ENCODE measurements at places on chromosomes 11 and 22.

DNA sequence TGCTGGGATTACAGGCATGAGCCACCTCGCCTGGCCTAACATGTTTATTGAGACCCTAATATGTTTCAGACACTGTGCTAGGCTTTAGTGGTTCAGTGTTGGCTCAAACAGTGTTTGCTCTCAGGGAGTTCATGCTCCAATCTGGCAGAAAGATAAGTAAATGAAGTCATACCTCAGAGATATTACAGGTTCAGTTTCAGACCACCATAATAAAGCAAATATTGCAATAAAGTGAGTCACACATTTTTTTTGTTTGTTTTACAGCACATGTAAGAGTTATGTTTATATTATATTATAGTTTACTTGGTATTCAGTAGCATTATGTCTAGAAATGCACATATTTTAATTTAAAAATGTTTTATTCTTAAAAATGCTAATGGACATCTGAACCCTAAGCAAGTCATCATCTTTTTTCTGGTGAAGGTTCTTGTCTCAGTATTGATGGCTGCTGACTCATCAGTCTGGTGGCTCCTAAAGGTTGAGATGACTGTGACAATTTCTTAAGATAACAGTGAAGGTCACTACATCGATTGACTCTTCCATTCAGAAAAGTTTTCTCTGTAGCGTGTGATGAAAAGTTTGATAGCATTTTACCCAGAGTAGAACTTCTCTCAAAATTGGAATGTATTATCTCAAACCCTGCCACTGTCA is 243.0 kb upstream of the ANO5 start:
- DNase-seq, result no peak

DNA sequence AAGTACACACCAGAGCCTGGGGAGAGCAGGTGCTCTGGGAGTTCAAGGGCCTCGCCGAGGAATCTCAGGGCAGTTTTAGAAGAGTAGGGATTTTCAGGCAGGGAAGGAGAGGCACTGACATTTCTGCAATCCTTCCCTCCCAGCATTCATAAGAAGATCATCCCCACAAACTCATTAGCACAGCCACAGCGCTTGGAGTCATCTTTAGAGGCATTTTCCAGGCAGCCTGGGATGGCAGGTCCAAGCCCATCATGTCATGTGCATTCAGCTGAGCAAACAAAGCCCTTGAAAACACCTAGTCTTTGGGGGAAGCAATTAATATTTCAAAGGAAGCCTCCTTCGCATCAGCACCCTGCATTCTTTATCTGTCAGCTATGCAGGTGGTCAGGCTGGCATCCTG is 43.8 kb downstream of the MAP6 start:
- no peak for DNase-seq

GRCh38 chr11:45155627-45156180 is 9.3 kb downstream of the PRDM11 start:
- no peak for DNase-seq

DNA sequence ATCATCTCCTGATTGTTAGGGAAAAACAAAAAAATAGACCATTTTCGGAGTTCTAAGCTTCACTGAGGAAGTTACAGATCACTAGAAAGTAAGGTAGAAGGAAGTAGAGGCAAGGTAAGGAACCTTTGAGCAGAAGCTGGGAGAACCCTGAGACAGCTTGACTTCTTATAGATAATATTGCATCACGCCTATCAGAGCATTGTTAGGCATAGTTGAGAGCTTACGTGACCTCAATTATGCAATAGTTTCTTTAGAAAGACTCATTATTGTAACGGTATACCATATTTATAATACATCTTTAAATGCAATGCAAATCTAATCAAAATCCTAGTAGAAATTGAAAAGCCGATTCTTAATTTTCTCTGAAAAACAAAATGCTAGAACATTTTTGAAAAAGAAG is 4.9 kb downstream of the TBRG1 start:
- DNase-seq, result no peak

DNA sequence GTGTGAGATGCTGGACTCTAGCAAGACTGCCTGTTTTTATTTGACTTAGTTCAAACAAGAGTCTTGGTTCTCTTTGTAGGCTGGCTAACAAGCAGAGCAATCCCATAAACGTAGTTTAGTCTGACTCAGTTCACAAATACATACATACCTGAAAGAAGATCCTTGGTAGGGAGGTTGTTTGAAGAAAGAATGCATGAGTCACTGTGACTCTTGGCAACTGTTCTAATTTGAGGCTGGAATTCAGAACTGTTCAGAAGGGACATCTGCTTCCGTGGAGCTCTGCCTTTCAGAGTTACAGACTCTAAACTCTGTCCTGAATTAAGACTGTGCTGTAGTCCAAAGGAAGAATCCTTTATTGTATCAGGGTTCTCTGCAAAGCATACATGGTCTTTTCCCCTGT is 32.2 kb downstream of the C2CD3 start:
- DNase-seq, result no peak

GRCh38 chr11:62295504-62295903 is 3.4 kb downstream of the SCGB1D4 start:
- no peak for DNase-seq

- no peak for DNase-seq
Observed at GRCh38 chr11:108916290-108916689, 251.4 kb downstream of the DDX10 start.

GRCh38 chr11:2927851-2928604 is 1.2 kb downstream of the PHLDA2 start:
- DNase-seq, result no peak

- DNase-seq, result no peak
Observed at GRCh38 chr11:92236856-92237255, 12.2 kb downstream of the FAT3 start.

- no peak for DNase-seq
Observed at GRCh38 chr11:33915526-33915925, 23.6 kb upstream of the LMO2 start.

DNA sequence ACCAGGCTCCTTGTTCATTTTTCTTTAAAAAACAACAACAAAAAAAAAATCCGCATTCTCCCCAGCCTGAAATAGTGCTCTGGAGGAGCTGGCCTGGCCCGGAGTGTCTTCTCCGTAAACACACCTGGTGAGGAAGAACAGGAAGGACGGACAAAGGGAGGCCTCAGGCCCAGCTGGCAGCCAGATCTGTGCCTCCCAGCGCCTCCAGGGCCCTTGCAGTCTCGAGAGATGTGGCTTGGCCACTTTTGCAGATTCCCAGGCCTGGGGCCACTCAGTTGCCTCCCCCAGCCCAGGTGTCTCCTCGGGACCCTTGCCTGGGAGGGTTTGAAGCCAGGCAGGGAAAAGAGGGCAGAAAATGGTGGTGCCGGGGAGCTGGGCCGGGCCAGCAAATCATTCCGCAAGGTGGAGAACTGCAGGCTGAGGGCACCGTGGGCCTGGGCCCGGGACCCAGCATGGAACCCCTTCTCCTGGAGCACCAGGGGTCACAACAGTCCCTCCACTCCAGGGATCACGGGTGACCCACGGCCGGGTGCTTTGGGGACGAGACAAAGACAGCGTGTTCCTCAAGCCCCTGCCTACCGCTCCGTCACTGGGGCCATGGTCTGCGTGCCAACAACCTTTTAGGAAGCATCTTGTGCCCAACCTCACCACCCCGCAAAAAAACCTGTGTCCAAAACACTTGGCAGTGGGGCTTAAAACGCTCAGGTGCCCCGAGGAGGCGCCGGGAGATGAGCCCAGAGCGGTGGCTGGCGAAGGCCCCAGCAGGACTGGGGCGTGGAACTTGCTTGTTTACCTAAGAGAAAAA is 67.1 kb upstream of the WNT7B start:
- no peak for DNase-seq

GRCh38 chr22:38829485-38829884 is 14.3 kb downstream of the NPTXR start:
- DNase-seq, result no peak

DNA sequence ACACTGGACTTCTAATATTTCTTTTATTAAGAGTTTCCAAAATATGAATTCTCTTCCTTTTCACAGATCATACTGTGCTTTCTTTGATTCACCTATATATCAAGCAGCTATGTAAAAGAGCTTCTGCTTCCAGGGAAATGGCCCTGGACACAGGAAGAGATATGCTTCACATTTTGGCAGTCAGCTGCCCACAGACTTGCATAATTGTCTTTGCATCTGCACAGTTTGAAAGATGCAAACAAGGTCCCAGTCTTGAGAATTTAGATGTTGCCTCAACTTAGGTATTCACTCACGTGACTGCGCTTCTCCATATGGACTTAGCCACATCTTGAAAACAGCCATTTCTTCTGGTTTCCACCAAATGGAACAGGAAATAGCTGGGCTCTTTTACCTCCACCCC is 92.3 kb upstream of the POU2AF2 start:
- no peak for DNase-seq

DNA sequence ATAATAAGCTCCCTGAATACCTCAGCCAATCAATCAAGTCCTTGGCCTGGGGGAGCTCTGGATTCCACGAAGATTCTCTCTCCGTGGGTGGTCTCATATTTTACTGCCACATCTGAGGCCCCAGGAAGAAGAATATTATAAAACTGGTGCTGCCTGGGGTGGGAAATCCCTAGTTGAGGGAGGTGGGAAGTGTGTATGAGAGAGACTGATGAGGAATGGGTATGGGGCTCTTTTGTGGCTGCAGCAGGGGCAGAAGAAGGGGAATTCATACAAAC is 71.5 kb downstream of the SYN3 start:
- DNase-seq, result no peak

DNA sequence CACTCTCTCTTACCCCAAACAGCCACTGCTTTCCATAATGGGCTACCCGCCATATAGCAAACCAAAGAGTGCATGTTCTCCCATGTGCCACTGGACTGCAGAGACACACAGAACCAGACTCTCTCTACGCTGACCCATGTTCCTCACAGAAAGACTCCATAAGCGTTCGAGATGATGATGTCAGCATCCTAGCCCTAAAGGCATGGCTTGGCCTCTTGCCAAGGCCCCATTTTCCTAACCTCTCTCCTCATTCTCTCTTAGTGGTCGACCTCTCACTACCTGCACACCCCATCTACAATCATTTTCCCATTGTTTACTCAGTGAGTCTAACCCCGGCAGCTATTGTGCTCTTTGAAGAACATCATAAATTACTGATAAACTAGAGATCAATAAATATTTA is 4.9 kb downstream of the NDUFC2 start:
- no peak for DNase-seq

GRCh38 chr22:19987394-19988306 is 29.0 kb downstream of the ARVCF start:
- no peak for DNase-seq

GRCh38 chr22:30246814-30247376 is 336 bp upstream of the LIF start:
- no peak for DNase-seq

GRCh38 chr22:20561882-20562281 is 54.5 kb downstream of the MED15 start:
- DNase-seq, result no peak

DNA sequence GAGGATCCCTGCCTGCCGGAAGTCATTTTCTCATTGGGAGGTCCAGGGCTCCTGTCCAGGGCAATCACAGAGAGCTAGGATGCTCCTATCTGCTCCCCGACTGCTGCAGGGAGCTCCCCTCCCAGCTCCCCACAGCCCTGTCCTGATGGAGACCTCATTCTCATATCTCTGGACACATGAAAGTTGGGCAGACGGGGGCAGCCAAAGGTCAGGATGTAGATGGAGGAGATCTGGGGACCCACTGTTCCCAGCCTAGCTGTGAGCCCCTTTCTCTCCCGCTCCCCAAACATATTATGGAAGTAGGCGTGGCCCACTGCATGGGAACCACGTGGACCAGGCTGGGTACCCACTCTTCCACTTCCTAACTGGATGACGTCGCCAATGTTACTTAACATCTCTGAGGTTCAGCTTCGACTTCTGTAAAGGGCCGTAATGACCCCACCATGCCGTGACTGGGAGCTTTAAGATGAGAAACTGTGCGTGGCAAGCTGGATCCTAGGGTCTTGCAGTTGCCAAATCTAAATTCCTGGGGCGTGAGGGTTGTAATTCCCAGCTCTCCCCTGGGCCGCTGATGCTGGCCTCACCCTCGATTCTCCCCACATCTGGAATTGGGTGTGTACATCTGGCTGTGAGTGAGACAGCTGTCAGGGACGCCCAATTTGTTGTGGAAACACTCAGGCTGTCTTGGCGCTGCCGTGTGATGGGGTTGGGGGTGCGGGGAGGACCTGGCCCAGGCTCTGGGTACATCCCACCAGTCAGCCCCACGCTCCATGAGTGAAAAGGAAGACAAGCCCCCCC is 1.8 kb downstream of the CDC42EP2 start:
- no peak for DNase-seq

DNA sequence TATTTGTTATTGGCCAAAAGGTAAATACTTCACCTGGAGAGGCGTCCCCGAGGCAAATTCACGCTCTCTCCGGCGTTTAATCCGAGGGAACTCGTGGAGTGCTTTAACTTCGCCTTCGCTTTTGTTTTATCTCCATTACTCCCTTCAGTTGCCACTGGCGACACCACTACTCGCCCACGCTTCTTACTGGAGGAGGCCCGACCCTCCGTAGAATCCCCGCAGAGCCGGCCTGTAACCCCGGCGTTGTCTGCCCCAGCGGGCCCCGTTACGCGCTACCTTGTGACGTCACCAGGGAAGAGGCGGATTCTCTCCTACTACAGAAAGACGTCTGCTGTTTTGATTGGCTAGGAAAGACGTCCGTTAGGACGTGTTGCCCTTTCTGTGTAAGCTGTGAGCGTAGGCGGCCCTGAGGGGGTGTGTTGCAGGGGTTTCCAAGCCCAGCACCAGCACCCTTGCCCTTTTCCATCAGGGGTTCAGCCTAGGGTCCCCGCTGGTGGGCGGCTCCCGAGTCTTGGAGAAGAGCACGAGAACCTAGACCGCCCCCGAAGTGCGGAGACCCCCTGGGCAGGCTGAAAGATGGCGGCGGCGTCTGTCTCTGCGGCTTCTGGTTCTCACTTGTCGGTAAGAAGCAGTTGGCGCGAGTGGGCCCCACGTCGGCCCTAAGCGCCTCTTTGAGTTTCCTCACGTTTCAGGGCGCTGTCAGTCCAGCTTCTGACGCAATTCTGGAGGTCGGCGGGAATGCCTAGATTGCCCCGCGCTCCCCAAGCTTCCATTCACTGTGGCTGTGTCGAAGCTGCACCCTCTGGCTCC is at the start of gene CEP57:
CEP57 (plus strand) TSS at position 376 of the 810 bp plus-strand sequence; CDS start at position 577, 201 bp downstream.
- peak; percentile 92 for DNase-seq

DNA sequence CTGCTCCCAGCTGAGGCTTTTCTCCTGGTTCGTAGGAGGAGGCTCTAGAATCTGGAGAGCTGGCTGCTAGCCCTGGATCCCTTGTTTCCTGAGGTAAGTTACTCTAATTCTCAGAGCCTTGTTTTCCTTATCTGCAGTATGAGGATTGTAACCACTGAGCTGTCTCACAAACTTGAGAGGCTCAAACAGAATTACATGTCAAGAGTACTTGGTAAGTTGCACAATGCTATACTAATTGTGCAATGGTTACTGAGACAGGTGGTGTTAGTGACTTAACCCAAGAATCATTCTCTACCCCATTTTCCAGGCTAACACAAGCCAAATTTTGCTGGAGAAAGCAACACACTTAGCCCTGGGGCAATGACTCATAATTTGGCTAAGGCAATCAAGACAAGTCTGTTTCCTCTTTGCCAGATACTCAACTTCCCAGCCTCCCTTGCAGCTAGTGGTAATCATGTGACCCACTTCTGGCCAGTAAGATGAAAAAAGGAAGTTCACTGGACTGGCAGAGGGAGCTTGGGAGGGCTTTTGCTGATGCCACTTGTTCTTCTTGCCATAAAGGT is 348.0 kb downstream of the TENM4 start:
- DNase-seq, result no peak

GRCh38 chr11:22349491-22349890 is 11.3 kb downstream of the SLC17A6 start:
- no peak for DNase-seq
